Epithelial cell of prostate (primary cell): ENCODE measurements at places on chromosomes 16 and 17.

DNA sequence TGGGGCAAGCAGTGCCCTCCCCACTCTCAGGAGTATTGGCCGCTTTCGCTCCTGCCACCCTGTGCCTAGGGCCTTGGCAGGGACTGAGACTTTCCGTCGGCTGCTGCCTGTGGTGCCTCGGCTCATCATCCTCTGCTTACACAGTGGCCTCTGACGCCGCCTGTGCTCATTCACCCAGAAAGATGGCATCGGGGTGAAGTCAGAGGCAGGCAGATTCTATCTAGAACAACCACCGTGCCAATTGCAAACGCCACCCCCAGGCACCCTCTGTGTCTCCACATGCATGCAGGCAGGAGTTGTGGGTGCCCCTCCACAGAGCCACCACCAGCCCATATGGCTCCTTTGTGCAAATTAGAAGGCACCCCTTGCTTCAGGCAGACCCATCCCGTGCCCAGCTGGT is 154.2 kb upstream of the GSE1 start:
- DNase-seq = no peak

GRCh38 chr16:35431829-35432663 is 1972.6 kb downstream of the TP53TG3F start:
- no peak for DNase-seq

DNA sequence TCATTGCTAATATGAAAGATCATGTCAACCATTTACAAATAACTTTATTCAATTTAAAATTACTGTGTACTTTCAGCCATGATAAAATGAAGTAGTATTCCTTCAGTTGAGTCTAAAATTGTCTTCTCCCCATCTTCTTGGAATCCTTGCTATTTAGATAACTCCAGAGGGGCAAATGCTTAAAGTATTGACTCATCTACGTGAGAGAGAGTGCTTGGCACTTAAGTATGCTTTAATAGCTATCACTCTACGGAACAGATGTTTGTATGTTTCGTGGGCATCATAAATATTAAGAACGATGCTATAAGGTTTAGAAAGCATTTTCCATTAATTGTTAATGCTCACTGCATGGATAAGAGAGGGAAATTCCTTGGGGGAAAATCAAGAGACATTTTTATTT is 69.3 kb upstream of the MED13 start:
- DNase-seq = no peak

GRCh38 chr16:17538927-17539326 is 68.2 kb upstream of the XYLT1 start:
- no peak for DNase-seq

GRCh38 chr16:77500934-77501664 is 66.3 kb upstream of the ADAMTS18 start:
- no peak for DNase-seq

GRCh38 chr16:14497245-14498082 is 132.6 kb downstream of the PARN start:
- no peak for DNase-seq

GRCh38 chr17:48568499-48569239 is 9.5 kb downstream of the HOXB4 start:
- DNase-seq = no peak

DNA sequence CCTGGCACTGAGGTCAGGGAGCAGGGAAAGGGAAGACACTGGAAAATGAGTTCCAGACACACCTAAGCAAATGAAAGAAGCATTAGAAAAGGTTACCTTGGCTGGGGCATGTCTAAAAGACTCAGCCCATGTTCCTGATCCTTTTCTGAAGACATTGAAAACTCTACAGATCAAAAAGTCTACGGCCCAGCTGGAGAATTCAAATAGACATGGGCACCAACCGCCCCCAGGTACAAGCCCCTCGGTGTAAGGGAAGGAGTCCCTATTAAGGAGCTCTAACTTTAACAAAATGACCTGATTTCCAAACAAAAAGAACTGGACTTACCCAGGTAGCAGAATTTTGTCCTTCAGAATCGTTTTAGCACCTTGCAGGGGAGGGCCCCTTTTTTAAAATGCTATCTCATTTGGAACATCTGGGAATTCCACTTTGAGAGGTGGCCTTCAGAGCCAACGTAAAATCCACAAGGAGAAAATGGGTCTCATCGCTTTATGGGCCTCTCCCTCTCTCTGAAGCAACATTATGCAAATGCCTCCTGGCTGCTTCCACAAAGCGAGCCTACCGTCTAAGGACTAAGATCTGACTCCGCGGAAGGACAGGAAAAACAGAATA is 43.6 kb upstream of the RBFOX3 start:
- no peak for DNase-seq

- no peak for DNase-seq
Observed at GRCh38 chr17:72512649-72513556, 392.1 kb downstream of the SOX9 start.

GRCh38 chr17:7383371-7383741 is 2.5 kb downstream of the TNK1 start:
- DNase-seq = no peak

DNA sequence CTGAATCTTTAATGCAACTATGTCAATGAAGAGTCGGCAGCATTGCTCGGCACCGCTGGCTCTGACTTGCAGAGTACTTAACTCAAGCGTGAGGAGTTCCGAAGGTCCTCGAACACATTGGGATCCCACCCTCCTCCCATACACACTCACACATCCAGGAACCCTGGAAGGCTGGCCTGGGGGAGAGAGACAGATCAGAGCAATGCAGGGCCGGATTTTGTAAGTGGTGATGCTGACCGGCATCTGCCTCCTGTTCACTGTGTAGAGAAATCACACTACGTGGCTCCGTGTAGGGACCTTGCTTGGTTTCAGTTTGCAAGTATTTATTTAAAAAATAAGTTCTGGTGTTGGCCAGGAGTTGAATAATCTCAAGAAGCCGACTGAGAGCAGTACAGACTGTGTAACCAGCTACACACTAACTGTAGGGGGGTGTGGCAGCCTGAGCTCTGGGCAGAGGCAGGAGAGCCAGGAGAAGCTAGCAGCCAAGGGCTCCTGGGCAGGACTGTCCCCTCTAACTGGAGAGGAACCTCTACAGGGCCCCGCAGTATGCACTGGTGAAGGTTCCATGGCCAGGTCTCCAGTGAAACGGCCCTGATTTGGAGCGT is 190.2 kb upstream of the TNRC6C start:
- no peak for DNase-seq

DNA sequence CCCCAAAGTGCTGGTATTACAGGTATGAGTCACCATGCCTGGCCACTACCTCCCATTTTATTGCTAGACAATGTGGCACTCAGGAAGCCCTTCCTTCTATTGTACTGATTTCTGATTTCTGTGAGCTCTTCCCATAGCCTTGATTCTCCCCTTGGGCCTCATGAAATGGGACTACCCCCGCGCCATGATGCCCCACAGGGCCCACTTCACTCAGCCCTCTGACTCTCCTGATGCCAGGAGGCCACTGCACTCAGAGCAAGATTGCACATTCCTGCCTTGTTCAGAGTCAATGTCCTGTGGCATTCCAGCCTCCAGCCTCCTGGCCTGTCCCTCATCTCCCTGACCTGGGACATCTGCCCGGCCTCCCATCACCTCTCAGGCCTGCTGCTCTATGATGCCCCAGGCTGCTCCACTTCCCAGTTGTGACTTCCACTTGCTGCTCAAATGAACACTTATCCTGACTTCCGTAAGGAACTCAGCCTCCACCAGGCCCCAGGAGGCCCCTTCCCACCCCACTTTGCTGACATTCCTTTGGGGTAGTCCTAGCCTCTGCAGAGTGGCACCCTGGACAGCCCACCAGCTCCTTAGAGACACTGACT is 66.6 kb upstream of the KSR1 start:
- DNase-seq = no peak

DNA sequence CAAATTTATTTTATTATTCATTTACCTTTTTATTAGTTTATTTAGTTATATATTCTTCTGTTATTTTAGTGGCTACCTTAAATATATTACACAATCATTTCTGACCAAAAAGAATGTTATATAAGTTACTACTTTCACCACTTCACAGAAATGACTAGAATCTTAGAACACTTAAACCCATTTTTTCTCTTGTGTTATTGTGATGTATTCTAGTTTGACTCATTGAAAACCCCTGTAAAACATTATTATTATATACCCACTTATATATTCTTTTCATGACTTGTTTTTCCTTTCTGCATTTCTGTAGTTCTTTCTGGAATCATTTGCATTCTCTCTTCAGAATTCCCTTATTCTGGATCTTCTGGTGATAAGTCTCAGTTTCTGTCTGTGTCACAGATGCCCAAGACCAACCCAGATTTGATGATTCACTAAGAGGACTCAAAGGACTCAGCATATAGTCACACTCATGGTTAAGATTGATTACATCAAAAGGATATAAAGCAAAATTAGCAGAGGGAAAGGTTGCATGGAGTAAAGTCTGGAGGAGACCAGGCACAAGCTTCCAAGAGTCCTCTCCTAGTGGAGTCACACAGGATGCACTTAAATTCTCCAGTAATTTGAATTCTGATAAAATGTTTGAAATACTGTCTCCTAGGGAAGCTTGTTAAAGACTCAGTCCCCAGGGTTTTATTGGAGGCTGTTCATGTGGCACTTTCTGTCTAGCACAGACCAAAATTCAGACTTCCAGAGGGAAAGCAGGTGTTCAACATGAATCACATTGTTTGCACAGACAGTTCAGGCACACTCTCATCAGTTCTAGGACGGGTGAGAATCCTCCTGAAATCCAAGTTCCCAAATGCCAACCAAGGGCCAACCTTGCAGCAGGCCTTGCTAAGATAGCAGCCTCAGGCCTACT is 7.7 kb downstream of the GINS3 start:
- DNase-seq = no peak

GRCh38 chr16:48574766-48575165 is 35.2 kb downstream of the N4BP1 start:
- no peak for DNase-seq

- DNase-seq = no peak
Observed at GRCh38 chr16:5917436-5918195, 820.0 kb upstream of the EEF2KMT start.

- DNase-seq = no peak
Observed at GRCh38 chr17:31835984-31836383, 23.1 kb downstream of the COPRS start.

- DNase-seq = no peak
Observed at GRCh38 chr16:71524566-71525553, 1.4 kb upstream of the CHST4 start.

- DNase-seq = no peak
Observed at GRCh38 chr16:6095414-6095813, 997.8 kb upstream of the EEF2KMT start.
